ENCODE measurements at places on chromosomes 16 and 17.

GRCh38 chr17:34549966-34550365, 29.4 kb upstream of the TMEM132E start:
- no peak for DNase-seq

DNA sequence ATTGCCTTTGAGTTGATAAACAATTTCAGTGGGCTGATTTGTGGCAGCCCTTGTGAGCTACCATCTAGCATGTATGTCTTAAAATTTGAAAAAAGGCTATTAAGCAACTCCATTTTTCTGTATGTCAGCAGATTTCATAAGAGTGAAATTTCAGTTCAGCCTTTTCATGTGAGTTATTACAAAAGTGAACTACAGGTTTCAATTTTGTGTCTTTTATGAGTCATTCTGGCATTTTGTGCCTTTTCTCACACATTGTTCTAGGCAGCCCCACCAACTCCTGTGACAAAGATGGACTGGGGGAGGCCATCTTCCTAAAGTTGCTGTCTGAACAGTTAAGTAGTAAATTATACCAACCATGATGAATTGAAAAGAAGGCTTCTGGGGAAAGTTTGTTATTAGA, 52.1 kb downstream of the USP10 start:
- DNase-seq: no peak

DNA sequence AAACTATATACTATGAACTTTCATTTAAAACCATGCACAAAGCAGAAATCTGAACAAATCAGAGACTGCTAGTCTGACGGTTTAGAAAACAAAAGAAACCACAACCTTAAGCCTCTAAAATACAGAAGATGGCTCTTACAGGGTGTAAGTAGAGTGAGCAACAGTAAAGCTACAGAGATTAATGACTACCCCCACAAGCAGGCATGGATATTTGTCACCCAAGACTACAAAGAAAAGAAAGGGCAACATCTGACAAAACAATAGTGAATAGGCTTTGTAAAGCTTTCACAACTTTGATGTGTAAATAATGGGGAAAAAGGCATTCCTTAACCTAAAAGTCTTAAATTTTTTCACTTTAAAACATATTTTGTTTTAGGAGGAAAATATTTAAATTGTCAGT, 75.0 kb downstream of the SPAG9 start:
- no peak for DNase-seq

DNA sequence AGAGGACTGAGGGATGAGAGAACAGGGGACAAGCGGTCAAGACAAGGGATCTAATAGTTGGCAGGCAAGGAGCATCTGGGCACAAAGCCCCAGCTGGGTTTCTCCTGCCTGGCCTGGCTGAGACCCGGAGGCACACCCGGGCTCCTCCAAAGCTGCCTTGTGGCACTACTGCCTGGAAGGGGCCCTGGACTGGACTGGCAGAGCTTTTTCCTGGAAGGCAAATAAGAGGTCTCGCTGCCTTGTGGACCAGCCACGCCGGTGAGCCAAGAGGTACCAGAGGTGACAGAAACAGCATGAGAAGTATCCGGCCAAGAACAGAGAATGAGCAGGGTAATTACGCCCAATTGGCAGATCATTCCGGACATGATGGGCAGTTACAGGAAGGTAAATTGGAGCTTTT, 64.6 kb downstream of the GTF3C1 start:
- DNase-seq: no peak

DNA sequence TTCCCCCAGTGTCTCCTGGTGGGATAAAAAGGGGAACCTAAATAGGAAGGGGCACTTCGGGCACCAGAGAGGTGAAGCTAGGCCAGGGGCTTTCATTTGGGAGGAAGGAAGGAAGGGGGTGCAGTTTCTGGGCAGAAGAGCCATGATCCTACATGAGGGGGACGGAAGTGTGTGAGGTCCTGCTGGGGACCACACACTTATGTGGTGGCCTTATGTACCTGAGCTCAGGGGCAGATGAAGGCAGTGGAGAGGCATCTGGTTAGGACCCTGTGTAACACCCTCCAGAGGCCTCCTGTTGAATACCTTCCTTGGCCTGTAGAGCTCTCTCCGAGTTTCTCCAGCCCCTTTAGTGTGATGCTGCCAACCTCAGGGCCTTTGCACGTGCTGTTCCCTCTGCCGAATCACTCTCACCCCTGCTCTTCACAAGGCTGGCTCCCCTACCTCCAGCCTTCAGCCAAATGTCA, 21.2 kb downstream of the IGFBP4 start:
- no peak for DNase-seq

GRCh38 chr17:51702963-51703360, 442.6 kb downstream of the UTP18 start:
- DNase-seq: no peak

GRCh38 chr16:4517812-4518680, 20.5 kb downstream of the CDIP1 start:
- no peak for DNase-seq

DNA sequence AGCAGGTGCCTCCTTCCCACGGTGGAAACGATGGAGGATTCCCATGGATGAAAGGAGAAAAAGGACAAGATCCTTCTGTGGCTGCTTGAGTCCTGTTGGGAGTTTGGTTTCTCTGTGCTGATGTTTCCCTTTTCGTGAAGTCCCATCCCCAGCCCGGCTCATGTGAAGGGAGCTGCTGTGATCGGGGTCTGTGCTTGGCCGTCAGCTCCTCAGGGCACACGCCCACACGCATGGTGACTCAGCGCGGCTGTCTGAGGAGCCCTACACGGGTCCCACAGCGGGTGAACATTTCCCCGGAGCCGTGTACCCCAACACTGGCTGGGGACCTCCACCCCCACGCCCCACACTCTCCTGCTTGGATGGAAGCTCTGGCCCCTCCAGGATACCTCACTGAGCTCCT, 44.5 kb upstream of the SSTR5 start:
- no peak for DNase-seq

DNA sequence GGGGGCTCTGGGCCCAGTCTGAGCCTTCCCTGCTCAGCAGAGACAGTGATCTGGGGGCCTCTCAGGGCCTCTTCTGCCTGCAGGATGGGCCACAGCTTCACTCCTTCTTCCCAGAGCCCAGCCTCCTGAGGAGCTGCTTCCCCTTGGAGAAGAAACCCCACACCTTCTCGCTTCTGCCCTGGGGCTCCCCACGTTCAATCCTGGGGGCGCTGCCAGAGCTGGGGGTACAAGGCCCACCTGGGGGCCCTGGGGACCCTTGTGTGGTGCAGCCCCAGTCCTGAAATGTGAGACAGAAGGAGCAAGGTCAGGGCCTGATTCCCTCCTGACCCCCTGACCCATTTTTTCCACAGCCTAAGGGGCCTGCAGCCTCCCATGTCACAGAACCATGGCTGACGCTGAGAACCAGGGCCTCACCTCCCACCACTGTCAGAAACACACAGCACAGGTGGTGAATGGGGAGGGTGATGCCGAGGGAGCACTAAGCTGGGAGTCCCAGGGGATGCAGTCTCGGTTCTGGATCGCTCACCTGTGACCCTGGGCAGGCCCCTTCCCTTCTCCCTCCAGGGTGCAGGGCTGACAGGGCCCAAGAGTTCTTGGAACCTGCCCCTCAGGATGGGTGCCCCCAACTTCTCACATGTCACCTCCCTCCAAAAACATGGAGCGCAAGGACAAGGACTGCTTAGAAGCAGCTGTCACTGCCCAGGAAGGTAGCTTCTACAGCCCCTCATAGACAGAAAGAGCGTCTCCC, 21.6 kb upstream of the MPO start:
- no peak for DNase-seq

- no peak for DNase-seq
Measured at GRCh38 chr17:77571155-77571981, 387.1 kb upstream of the TNRC6C start.

- DNase-seq: no peak
Measured at GRCh38 chr16:66381585-66382170, 15.2 kb downstream of the CDH5 start.

GRCh38 chr16:6527646-6528045, 805.0 kb upstream of the RBFOX1 start:
- DNase-seq: no peak

DNA sequence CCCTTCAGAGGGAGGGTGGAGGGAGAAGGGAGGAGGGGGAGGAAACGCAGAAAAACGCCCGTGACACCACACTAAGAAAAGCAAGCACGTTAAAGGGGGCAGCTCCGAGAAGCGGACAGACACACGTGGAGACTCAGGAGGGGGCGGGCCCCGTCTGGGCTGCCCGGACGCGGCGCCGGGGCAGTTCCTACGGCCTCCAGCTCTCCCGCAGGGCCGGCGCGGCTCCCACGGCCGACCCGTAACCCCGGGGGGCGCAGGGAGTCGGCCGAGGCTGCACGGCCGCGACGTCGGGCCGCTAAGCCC, 362 bp downstream of the KLHDC4 start:
- no peak for DNase-seq

DNA sequence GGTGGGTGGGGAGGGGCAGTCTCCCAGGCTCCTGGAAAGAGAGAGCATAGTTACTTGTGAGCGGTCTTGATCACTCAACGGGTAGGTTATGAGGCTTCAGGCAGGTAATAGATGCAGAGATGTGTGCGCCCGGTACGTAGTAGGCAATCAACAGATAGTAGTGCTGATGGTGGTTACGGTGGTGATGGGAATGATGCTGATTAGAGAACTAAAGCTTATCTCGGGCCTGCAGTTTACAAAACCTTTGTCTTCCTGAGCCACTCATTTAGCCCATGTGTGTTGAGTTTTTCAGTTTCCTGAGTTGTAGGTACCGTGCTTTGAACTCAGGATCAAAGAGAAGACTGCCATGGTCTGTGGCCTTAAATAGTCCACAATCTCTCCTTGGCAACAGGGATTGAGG, 401.0 kb downstream of the SNX29 start:
- DNase-seq: no peak

- no peak for DNase-seq
Measured at GRCh38 chr16:72226136-72226535, 54.2 kb upstream of the PMFBP1 start.

- DNase-seq: no peak
Measured at GRCh38 chr16:89320782-89321501, 103.4 kb downstream of the ZNF778 start.

DNA sequence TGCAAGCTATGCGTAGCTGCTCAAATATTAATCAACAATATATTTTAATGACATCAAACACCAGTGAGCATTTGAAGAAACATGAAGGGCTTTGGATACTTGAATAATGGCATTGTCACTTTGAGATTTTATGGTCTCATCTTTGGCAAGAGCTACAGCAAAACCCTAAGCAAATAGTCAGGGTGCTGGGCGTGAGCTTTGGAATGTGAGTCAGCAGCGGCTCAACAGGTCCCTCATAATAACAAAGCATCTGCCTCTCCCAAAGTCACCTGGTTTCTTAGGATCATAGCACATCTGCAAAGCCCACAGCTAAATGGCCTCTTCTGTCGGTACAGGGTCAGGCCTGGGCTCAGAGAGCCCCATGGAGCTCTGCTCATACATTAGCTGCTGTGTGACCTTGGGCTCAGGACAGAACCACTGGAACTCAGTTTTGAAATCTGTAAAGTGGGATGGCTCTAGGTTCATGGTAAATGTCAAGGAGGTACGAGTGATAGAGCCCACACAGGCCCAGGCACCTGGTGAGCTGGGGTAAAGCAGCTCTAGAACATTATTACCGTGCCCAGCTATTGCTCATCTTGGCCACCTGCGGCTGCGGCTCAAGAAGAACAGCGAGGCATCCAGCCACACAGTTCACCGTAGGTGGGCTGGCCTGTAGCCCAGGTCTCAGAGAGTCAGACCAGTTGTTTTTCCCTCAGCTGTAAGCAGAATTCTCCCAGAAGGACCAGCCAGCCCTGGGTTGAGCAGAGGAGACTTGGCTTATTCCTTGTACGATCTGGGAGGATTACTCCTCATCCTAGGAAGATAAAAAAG, 544.5 kb upstream of the CDH11 start:
- no peak for DNase-seq

DNA sequence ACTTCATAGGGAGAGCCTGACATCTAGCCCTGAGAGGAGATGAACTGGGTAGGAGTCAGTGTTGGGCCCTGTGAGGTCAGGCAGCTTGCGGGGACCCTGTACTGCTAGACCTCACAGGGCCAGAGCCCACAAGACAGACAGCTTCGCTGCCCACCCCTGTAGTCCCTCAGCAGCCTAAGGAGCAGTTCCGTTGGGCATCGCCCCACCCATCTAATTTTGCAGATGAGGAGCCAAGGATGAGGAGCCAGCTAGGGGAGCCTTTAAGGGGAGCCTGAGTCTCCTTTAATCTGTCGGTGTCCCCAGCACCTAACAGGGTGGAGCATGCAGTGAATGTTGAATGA, 755 bp upstream of the TUFM start:
- no peak for DNase-seq

GRCh38 chr16:68951991-68952877, 108.9 kb downstream of the TANGO6 start:
- no peak for DNase-seq

- DNase-seq: no peak
Measured at GRCh38 chr17:3531266-3532101, 26.1 kb downstream of the TRPV3 start.

DNA sequence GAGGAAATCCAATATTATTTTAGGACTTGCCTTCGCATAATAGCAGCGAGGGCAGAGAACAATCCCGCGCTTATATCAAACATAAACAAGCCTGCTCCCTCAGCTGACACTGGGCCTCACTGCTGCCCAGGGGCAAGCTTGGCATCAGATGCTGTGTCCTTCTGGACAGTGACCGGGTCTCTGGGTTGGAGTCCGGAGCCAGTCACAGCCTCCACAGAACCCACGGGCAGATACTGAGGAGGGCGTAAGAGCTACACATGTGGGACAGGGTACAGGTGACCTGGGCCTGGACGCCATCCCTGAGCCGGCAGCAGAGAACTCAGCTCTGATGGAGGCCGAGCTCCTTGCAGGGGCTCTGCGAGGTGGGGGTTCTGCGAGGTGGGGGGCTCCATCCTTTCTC, 14.7 kb upstream of the ZNF469 start:
- no peak for DNase-seq

DNA sequence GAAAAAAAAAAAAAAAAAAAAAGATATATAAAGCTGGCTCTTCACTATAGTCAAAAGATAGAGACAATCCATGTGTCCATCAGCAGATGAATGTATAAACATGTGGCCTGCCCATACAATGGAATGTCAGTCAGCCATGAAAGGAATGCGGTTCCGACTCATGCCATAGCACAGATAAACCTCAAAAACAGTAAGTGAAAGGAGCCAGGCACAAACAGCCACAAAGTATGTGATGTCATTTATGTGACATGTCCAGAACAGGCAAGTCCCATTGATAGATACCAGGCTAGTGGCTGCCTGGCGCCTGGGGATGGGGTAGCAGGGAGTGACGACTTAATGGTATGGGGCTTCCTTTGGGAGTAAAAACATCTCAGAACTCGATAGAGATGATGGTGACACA, 155.7 kb downstream of the CMIP start:
- no peak for DNase-seq

DNA sequence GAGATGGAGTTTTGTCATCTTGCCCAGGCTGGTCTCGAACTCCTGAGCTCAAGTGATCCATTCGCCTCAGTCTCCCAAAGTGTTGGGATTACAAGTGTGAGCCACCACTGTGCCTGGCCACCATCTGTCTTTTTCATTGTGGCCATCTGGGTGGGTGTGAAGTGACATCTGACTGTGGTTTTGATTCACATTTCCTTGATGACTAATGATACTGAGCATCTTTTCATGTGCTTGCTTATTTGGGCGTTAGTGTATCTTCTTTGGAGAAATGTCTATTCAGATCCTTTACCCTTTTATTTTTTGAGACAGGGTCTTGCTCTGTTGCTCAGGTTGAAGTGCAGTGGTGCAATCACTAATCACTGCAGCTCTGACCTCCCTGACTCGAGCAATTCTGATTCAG, 53.9 kb upstream of the ERN1 start:
- DNase-seq: no peak

- peak; percentile 2 for DNase-seq
Measured at GRCh38 chr16:79008869-79009179, 591.7 kb downstream of the MAF start.

- no peak for DNase-seq
Measured at GRCh38 chr16:79278506-79278905, 322.0 kb downstream of the MAF start.

Measured in NCI-H1930 (cell line).